ENCODE measurements at places on chromosomes 3 and 15. TPM values are rescaled to one million over a fixed set of nuclear protein-coding genes. Genes with fewer than 3 reads are reported as not detected.

Gene CPA3
- 1.1 TPM for total RNA-seq

Gene KCNMB3
- 1.4 TPM for total RNA-seq

Gene SNX33
- total RNA-seq, result 18.4 TPM

Gene MNS1
- 2.2 TPM for total RNA-seq

Gene RLBP1
- not detected for total RNA-seq

Gene TOP2B
- 99.0 TPM for total RNA-seq

Gene MRPL46
- total RNA-seq, result 38.4 TPM

Gene SPATA16
- total RNA-seq, result not detected

Gene CACNA2D3
- 29.2 TPM for total RNA-seq

DNA sequence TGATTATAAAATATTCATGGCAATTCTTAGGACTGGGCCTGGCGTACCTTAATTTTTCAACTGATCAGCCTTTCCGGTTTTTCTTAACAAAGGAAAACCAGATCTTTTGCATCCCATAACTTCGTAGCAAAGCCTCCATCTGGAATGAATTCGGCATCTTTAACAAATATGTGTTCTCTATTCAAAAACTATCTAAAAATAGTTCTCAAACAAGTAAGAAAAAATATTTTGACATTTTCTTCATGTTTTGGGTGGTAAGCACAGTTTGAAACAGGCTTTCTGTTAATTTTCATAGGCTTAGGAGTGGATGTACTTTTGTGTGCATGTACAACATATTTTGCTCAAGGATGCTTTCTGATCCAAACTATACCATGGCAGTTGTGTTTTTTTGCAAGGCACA lies 55.1 kb downstream of the RBMS3 start:
- DNase-seq, result no peak

GRCh38 chr3:170745211-170745718 lies 124.7 kb downstream of the RPL22L1 start:
- DNase-seq, result no peak

DNA sequence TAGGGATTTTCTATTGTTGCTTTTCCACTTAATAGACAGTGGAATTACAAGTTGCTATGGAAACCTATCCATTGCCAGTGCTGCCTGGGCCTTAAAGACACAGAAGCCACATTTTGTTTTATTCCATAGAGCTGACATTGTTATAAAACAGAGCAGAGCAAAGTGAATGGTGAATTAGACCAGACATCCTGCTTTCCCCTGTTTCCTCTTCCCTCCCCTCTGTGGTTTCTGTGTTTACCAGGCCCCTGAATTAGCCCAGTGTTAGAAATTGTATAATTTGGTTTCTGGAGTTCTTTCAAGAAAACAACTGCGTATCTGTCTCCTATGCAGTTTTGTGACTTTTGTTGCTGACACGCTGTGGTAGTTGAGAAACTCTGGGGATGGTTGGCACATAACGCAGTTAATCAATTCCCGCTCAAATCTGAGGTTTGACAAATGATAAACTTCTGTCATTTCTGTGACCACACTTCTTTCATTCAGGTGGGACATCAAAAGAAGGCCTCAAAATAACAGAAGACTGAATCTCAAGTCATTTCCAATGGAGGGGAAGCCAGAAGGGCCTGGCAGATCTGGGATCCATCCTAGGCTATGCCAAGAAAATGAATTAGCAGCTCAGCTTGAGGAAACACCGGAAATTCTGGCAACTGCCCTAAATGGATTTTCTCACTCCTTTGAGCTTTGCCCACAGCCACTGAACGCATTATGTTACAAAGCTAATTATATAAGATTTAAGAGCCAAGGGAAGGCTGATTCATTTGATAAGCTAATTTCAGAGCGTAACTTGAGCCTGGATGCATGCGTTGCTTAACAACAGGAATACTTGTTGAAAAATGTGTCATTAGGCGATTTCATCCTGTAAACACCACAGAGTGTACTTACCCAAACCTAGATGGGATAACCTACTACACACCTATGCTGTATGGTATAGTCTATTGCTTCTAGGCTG lies 46.9 kb downstream of the NR1D2 start:
- no peak for DNase-seq

- no peak for DNase-seq
Measured at GRCh38 chr3:193830791-193831191, 237.8 kb downstream of the OPA1 start.

DNA sequence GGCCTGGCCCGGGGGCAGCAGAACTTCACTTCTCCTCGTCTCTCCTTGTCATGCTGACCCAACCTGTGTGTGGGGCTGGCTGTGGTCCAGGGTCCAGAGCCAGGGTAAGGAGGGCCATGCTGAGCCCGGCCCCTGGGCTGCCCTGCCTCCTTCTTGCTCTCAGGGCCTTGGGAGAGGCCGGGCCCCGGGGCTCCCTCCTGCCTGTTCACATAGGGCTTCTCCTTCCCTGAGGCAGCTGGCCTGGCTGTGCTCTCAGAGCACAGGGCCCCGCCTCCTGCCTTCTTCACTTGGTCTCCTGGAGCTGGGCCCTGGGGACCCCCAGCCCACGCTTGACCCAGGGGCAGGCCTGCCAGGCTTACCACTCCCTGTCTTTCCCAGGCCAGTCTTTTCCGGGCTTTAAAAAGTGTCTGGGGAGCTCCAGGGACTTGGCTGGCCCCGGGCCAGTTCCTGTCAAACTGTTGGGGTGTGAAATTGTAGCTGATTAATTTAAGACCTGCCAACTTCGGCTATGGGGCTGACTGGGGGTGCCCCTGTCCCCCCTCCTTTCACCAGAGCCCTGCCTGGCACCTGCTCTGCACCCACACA lies 11.8 kb downstream of the PLXNA1 start:
- peak; percentile 91 for DNase-seq

- no peak for DNase-seq
Measured at GRCh38 chr3:73074781-73075180, 13.3 kb downstream of the EBLN2 start.

GRCh38 chr15:60760646-60761504 lies 281.9 kb upstream of the ICE2 start:
- DNase-seq, result no peak

DNA sequence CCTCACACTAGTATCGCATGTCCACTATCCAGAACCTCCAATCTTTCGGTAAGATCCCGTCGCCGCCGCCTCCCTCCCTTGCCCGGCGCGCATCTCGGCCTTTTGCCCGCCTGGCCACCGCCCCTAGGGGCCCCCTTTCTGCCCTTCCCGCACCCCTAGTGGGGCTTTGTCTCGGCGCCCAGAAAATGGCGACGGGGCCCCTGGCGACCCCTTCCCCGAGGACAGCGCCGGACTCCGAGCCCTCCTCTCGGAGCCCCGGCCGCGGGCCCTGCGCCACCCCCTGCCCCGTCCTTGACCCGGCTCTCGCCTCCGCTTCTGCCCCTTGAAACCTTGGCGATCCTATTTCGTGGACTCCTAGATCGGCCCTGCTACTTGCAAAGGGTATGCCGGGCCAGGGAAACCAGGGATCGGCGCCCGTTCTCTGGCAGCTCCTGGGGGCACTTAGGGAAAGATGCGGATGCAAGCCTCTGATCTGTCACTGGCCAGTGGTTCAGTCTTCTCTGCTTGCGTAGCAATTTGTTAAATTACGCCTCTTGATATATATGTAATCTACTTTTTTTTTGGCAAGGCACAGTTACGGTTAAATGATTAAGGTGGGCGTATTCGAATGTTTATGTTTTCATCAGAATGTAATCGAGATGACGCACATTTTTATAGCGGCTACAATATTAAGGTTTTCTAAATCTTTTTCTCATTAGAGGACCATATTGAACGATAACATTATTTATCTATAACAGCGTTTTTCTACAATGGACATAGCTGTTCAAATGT lies 603 bp downstream of the EIF1B start:
- DNase-seq, result peak; percentile 58

GRCh38 chr3:169965562-169966427 lies 812 bp upstream of the SEC62 start:
- no peak for DNase-seq

DNA sequence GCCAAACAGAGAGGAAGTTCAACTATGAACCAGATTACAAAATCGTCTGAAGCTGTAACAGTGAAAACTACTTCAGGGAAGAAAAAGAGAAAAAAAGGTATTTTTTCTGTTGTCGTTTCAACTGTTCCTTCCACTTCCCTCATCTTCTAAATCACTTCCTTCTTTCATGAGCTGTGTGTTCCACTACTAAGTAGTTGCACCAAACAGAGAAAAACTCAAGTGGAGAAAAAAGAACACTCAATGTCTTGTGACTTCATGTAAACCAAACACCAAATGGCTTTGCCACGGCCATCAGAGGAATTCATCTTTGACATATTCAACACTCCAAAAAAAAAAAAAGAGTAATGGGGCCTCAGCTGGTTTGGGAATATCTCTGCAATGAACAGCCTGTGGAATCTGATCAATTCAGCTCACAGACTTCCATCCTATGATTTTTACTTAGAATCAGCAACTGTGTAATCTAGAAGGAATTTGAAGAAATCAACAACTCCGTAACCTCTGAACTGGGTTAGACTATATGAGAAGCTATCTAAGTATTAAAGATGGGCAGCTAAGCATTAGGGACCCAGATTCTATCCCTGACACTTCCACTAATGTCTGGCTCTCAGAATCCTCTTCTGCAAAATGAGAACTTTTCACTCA lies 47.5 kb upstream of the RNF7 start:
- no peak for DNase-seq

GRCh38 chr15:68375191-68375631 lies 56.8 kb downstream of the ITGA11 start:
- no peak for DNase-seq

GRCh38 chr3:170997961-170998913 lies 28.3 kb downstream of the SLC2A2 start:
- DNase-seq, result no peak

DNA sequence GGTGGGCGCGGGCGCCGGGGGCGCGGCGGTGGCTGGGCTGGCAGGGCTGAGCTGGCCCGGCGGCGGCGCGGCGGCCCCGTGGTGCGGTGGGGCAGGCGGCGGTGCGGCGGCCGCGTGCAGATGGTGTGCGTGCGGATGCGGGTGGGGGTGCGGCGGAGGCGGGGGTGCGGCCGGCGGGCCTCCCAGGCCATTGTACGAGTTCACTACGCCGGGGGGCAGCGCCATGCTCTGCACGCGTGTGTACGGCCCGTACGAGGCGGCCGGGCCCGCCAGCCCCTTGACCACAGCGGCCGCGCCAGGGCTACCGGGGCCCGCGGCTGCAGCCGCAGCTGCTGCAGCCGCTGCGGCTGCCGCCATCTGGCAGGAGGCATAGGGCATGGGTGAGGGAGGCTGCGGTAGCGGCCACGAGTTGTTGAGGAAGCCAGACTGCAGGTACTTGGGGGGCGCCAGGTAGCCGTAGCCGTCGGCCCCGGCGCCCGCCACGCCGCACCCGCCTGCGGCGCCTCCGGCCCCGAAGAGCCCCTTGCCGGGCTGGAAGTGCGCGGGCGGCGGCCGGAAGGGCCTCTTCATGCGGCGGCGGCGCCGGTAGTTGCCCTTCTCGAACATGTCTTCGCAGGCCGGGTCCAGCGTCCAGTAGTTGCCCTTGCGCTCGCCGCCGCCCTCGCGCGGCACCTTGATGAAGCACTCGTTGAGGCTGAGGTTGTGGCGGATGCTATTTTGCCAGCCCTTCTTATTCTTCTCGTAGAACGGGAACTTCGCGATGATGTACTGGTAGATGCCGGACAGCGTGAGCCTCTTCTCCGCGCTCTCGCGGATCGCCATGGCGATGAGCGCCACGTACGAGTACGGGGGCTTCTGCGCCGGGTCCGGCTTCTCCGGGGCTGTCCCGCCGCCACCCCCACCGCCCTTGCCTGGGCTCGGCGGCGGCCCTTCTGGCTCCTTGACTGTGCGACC lies 951 bp downstream of the FOXL2 start:
- no peak for DNase-seq

- DNase-seq, result no peak
Measured at GRCh38 chr3:184710870-184711492, 883 bp downstream of the MAGEF1 start.

GRCh38 chr15:74206801-74207281 lies 4.3 kb upstream of the STRA6 start:
- DNase-seq, result peak; percentile 2

GRCh38 chr3:57939775-57940174 lies 68.4 kb upstream of the FLNB start:
- DNase-seq, result no peak

DNA sequence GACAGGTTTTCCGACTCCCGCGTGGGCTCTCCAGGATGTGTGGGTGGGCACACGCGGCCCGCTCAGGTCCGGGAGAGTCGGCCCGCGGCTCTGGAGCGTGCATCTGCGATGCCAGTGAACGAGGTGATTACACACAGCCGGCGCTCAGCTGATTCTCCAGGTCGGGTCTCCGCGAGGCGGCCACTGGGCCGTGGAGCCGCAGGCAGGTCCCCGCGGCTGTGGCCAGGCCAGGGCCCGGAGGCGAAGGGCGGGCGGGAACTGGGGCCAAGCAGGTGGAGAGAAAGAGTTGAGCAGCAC lies 13.2 kb downstream of the PAK6 start:
- DNase-seq, result no peak

- no peak for DNase-seq
Measured at GRCh38 chr3:194256040-194256945, 94.8 kb downstream of the CPN2 start.

GRCh38 chr3:171671709-171672108 lies 138.6 kb downstream of the PLD1 start:
- no peak for DNase-seq

DNA sequence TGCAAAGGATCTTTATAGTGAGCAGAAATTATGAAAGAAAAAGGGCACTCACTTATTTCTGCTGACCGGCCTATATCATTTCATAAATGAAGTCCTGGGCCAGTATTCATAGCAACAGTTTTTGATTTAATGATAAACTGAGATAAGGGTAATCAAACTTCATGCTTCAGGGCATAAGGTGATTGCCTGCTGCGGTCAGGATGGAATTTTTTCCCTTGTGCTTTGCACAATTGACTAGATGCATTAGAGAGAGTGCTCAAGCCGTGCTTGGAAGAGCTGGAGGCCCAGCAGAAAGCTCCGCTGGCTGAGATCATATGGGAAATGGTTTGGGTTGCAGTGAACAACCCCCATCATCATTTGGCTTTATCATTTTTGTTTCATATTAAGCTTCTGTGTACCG lies 10.4 kb downstream of the SEMA6D start:
- no peak for DNase-seq

DNA sequence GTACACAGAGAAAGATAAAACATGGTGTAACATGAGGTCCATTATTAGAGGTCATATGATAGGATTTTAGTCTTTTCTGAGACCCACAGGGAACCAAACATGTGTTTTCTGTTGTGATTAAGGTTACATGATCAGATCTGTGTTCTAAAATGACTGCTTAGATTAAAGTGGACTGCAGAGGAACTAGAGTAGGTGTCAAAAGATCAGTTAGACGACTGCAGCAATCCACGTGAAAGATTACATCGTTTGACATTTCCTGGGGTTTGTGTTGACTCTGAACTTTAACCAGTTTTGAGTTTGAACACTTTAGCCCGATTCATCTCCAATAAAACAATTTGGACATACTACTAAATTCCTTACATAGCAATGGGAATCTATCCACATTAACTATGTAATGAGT lies 5.1 kb downstream of the MIX23 start:
- no peak for DNase-seq

DNA sequence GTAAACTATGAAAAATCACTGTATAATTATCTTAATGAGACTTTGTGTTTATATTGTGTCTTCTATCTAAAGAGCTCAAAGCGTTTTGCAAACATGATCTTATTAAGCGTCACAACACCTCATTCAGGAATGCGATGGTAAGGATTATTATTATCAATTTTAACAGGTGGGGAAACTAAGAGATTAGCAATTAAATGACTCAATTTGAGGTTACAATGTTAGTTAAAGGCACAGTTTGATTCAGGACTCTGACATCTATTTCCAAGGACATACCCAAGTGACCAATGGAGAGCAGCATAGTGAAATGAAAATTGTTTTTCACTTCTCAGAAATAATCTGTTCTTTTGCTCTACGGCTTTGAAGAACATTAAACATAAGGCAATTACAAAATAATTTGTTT lies 74.6 kb downstream of the FMN1 start:
- DNase-seq, result no peak

- no peak for DNase-seq
Measured at GRCh38 chr15:86087808-86088207, 8.1 kb downstream of the AGBL1 start.

Data from right cardiac atrium (tissue), 5 donors.